NCI-H524 treated with DMSO at 0.1 percent for 48 hours (cell line): ENCODE measurements at places on chromosomes 3 and 15.
A peak's percentile ranks its signal among the peaks of the same experiment; 100 is the strongest.

GRCh38 chr3:42191443-42191747 lies 74.6 kb downstream of the CCK start:
- DNase-seq, result peak; percentile 68

- peak; percentile 39 for DNase-seq
Measured at GRCh38 chr3:156180077-156180476, 59.7 kb downstream of the KCNAB1 start.

DNA sequence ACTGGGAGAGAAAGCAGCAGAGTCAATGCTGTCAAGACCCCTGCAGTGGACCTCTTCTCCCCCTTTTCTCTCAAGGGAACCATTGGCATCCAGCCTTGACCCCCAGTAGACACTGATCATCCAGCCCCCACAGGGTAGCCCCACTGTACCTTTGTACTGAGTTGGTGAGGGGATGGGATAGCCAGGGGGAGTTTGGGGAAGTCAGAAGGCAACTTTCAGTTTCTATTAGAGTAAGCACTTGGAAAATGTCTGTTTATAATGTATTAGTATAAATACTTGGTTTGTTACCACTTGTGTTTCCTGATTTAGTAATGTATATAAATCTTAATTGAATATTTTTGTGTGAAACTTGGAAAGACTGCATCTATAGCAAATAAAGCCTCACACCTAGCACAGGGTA lies 25.0 kb downstream of the DAG1 start:
- DNase-seq, result no peak

DNA sequence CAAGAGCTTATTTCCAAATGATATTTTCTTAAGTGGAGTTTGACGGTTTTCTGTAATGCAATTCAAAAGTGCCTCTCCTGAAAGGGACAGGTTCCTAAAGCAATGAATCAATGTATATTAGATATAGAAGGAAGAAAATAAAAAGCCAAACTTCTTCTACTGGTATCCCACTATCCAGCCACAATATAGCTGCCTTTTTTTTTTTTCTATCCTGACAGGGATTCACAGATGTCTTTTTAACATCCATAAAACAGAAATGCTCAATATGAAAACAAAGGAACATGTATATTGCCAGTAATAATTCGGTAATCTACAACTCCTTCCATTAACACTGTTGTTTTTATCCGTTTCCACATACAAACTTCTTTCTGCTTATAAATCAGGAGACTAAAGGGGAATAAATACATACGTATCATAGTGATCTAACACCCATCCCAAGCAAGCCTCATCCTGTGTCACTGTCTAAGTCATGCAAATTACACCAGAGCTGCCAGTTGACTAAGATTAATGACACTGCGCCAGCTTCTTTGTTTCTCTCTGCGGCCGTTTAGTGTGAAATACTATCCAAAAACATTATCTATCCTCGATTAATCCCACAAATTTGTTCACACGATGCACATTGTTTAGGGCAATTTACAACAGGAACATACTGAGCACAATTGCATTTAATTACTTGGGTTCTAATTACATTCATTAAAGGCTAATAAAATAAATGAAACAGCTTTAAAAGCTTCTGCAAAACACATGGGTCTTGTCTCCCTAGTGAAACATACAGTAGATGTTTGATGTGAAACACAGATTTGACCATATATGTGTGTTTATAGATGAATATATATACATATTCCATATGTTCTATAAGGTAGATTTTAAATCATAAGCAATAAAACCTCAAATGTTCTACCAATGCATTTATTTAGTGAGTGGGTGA lies 51.9 kb upstream of the CDIN1 start:
- no peak for DNase-seq

DNA sequence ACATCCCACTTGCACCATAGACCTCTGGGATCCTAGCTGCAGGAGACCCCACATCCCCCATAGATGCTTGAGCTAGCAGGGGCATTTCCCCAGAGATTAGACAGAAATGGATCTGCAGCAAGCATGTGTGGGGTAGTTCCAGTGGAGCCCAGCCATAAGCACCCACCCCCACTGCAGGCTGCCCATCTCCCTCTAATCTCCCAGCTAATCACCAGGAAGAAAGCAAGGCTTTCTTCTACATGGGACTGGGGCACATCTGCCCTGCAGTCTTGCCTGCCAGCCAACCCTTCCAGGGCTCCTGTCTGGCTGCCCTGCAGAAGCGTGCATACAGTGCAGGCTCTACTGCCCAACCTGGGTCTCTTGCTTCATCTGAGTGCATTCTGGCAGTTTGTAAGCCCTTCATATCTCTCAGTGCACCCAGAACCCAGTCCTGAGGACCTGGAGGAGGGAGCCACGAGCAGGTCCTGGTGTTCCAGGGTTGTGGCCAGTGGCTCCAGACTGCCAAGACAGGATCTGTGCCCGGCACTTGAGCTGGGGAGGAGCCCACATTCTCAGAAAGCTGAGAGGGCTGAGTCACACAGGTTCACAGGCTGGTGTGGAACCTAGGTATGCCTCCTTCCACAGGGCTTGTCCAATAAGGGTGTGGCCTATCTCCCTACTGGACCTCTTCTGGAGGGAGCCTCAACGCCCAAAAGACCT lies 49.9 kb upstream of the IGSF11 start:
- DNase-seq, result no peak

GRCh38 chr15:75450307-75451201 lies 936 bp downstream of the SIN3A start:
- DNase-seq, result peak; percentile 84

DNA sequence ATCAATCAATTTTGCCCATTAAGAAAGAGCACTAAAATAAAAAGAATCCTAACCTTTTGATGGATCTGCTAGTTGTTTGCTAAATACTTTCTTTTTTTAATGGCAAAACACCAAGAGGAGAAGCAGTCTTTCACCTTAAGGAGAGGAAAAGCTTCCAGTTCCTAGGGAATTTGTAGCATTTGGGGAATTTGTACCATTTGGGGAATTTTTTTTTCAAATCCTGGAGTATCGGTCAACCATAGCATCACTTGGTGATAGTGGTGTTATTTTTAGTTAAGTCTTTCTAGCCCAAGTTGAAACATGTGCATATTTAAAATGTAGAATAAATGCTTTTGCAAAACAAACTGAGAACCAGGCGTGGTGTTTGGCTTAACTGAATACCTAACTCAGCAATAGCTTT lies 117.5 kb upstream of the SEMA6D start:
- DNase-seq, result no peak

DNA sequence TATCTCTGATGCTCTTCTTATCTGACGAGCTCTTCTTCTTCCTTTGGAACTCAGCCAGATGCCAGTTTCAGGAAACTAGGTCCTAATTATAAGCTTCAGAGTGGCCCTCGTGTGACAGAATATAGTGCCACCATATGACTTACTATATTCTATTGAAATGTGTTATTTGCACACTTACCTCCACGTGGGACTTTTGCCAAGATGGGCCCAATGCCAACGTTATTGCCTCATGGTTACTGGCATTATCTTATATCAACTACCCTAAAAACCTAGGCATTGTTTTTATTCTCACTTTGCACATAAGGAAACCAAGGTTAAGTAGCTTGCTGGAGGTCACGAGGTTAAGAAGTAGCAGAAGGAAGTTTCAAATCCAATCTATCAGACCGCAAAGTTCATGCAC lies 71.3 kb upstream of the SLCO3A1 start:
- DNase-seq, result no peak

DNA sequence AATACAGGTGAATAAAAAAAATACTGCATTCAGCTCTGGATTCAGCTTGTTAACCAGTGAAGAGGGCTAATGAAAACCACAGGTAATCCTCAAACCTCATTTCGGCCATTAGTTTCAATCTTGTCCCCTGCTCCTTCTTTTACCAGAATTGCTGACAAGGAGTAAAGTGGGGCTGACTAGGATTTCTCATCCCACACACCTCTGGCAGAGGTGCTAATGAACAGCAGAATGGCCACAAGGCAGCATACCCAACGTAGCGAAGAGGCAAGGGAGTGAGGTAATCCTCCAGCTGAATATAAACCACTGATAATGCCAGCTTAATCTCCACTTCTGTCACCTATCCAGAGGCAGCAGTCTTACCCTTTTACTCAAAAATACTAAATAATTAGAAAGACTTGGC lies 248.8 kb upstream of the CDIN1 start:
- DNase-seq, result no peak

- no peak for DNase-seq
Measured at GRCh38 chr15:66156310-66156975, 97.1 kb downstream of the MEGF11 start.

GRCh38 chr3:196650740-196651311 lies 11.3 kb downstream of the NRROS start:
- DNase-seq, result peak; percentile 57
